RCC 7860 (cell line): ENCODE measurements at places on chromosomes 4 and X.

- no peak for DNase-seq
Observed at GRCh38 chr4:159600061-159600460, 497.2 kb downstream of the RAPGEF2 start.

GRCh38 chr4:41814565-41814964 lies 66.0 kb upstream of the PHOX2B start:
- no peak for DNase-seq

- no peak for DNase-seq
Observed at GRCh38 chr4:8473920-8474590, 33.5 kb downstream of the TRMT44 start.

DNA sequence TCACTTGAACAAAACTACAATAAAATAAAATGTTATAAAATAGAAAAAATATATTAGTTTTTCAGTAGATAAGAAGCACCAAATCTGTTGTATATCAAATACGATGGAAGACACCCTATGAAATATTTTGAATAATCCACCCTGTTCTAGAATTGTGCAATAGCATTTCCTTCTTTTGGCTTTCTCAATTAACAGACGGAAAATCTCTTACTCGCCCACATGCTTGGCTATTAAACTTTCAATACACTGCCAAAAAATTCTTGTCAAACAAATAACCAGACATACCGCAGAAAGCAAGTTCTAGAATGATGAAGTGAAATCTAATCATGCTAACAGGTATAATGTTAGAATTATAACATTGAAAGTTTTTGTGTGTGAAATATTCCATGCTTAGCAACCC lies 671.6 kb upstream of the SLIT2 start:
- DNase-seq, result no peak

DNA sequence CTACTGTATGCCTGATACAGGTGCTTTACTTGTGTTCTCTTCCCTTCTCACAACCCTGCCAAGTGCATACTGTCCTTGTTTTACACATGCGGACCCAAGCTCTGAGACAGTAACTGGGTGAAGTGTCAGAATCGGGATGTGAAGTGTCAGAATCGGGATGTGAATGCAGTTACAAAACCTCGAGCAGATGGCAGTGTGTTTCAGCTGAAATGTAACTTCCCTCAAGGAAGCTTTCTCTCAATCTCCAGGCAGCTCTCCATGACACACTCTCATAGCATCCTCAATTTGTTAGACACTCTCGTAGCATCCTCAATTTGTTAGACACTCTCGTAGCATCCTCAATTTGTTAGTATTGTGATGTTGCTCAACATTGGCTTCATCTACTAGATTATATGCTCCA lies 1.1 kb upstream of the HPSE start:
- no peak for DNase-seq

GRCh38 chrX:129900054-129900453 lies 5.9 kb upstream of the UTP14A start:
- no peak for DNase-seq

DNA sequence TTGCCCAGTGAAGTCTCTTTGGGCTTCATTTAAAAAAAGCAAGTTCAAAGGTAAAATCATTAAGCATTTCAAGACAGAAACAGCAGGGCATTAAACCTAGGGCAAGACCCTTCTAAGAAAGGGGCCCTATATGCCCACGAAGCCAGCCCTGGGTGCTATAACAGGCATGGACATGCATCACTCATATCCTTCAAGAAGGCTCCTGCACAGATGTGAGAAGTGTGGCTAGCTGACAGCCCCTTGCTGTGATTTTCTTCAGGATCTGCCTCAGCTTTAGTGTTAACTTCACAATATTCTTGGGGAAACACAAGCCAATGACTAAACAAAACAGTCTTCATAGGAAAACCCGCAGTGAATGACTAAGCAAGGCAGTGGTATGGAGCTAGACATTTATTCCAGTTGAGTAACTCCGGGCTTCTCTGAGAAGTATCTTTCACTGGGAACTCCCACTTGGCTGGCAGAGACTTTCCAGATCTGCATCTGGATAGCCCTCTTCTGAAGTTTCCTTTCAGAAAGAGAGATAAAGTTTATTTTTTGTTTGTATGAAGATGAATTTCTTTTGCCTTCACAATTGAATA lies 11.9 kb upstream of the MAOA start:
- peak; percentile 79 for DNase-seq

DNA sequence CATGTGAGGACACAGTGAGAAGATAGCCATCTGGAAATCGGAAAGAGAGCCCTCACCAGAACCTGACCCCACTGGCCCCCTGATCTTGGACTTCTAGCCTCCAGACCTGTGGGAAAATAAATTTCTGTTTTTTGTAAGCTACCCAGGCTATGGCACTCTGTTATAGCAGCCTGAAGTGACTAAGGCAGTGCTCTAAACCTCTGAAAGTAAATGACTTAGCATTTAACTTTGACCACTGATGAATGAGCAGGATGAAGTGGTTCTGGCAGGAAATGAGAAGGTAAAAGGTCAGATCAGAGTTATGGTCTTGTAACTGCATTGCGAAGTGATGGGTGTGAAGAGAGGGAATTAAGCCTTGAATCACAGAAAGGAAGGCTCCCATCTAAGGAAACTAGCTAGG lies 17.0 kb downstream of the GPAT3 start:
- DNase-seq, result peak; percentile 88

DNA sequence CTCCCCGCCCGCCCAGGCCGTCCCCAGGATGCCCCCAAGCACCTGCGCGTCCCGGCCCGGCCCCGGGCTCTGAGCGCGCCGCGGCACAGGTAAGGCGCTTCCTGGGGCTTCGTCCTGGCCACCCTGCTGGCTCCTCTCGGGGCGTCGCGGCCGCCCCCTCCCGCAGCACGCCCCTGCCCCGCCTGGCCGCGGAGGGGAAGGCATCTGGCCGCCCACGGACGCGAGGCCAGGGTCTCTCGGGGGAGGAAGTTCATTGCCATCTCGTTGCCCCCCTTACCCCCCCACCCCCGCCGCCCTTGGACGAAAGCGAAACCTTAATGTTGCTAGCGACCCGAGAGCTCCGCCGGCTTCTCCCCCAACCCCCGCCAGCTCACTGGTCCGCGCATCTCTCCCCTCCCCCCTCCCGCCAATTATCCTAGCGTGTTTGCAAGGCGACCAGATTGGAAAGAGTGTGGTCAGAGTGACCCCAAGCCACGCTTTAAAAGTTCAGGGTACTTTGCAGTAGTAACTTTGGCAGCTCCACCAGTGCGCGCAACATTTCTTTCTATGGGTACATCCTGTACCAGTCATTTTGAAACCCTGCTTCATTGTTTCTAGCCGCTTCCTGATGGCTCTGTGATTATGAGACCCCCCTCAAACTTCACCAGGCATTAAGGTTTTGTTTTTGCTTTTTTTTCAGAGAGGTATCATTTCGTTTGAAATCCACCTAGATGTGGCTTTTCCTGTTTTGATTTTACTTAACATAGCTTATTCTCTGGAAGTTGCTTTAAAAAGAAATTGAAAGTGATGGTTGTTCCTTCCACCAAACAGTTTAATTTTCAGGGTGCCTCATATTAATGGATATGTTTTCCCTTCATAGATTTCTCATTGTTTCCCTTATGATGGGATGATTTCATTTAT lies 626 bp downstream of the TBC1D1 start:
- DNase-seq, result no peak

GRCh38 chr4:153931804-153932203 lies 142.9 kb upstream of the SFRP2 start:
- DNase-seq, result peak; percentile 10

- DNase-seq, result peak; percentile 41
Observed at GRCh38 chr4:7192252-7193029, at the start of gene SORCS2. Gene SORCS2 (plus strand): TSS chr4:7192538.

- DNase-seq, result no peak
Observed at GRCh38 chr4:19005211-19005610, 983.7 kb upstream of the LCORL start.

DNA sequence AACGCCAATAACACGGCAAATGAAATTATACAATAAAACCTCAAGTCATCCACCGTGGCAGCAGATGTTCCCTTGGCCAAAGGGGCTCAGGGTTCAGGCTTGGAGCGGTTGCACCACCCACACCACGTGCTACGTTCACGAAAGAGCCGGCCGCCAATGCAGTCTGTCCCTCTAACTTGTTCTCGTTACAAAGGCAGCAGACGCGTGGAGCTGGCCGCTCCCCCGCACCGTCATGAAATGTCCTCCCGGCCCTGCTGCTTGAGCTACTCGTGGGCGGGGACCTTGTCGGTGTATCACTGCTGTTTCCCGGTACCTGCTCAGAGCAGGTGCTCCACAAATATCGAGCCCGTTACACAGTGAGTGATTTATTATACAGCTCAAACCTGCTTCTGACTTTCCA lies 36.4 kb upstream of the MAN2B2 start:
- DNase-seq, result no peak

GRCh38 chr4:147117431-147117830 lies 171.8 kb upstream of the TTC29 start:
- no peak for DNase-seq

DNA sequence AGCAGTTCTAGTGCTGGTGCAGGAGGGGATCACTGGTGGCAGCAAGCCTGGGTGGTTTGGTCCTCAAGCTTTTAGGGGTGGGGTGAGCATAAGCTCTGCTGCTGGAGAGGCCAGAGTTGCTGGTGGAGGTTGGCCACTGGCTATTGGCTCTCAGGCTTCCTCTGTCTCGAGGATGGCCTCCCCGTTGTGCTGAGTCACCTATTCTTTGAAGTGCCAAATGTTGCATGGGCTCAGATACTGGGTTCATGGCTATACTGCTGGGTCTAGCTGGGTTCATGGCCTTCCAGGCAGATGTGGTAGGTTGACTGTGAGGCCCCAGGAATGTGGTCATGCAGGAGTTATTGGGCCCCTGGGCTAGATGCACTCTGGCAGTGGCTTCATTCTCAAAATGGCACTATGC lies 466.3 kb downstream of the NAF1 start:
- DNase-seq, result no peak

DNA sequence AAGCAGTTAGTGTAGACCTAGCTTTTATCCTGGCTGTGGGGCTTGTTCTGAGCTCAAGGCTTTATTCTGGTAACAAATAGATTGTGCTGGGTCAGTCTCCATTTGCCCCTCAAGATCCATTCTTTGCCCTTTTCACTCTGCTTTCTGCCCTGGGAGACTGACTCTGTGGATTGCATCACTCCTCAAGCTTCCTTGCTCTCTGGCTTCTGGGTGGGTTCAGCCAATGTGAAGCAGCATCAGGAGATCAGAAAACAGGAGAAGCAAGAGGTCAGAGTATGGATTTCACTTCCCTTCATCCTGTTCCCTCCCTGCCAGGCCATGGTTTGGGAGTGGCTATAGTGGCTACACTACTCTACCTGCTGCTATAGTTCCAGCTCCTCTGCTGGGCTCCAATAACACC lies 184.1 kb upstream of the NDP start:
- no peak for DNase-seq

DNA sequence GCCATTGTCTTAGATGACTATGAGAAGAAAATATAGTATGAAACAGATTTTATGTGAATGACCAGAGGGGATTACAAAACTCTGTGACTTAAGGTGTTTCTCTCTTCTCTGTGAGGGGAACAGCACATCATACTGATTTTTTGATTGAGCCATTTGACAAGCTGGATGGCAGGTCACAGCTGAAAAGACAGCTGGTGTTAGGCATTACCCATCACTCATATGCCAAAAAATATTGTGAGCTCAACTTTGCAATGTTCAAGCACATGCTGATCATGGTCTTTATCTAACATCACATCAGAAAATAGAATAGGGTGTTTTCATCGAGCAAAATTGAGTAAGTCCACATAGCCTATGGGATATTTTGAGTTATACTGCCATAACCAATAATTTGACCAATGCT lies 86.7 kb upstream of the TECRL start:
- no peak for DNase-seq

DNA sequence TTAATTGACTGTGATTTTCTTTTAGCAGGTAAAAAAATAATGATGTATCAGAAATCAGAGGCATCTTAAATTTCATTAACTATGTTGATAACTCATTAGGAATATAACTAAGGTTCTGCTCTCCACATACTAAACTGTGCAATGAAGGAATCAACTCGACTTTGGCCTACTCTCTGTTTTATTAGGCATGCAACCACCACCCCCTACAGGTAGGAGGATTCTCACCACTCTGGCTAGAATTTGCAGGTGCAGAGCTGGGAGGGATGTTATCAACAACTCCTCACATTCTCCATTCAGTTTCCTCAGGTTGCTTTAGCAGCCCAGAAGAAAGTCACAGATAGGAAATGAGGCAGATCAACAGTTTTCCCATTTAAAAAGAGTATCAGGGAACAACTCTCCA lies 160.1 kb downstream of the COX18 start:
- DNase-seq, result no peak

- no peak for DNase-seq
Observed at GRCh38 chr4:16859031-16859430, 39.4 kb downstream of the LDB2 start.

DNA sequence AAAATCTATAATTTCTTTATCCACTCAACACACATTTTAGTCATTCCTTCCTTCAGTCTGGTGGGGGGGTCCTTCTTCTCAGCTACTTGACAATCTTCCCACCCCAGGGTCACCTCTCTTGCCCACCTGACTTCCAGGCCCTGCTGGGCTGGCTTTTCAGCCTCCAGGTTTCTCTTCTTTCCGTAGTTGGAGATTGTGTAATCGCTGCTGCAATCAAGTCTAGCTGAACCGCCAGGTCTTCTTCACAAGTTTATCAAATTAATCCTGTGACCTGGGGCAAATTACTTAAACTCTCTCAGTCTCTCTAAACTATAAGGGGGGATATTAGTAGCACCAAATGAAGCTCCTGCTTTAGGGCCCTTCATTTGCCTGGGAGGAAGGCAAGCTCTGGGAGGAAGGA lies 102.9 kb upstream of the TNIP3 start:
- DNase-seq, result no peak

GRCh38 chrX:9324676-9325075 lies 140.2 kb upstream of the TBL1X start:
- DNase-seq, result no peak

- DNase-seq, result no peak
Observed at GRCh38 chr4:42547805-42548204, 109.1 kb downstream of the ATP8A1 start.

- no peak for DNase-seq
Observed at GRCh38 chr4:89929425-89930159, 34.9 kb downstream of the MMRN1 start.

DNA sequence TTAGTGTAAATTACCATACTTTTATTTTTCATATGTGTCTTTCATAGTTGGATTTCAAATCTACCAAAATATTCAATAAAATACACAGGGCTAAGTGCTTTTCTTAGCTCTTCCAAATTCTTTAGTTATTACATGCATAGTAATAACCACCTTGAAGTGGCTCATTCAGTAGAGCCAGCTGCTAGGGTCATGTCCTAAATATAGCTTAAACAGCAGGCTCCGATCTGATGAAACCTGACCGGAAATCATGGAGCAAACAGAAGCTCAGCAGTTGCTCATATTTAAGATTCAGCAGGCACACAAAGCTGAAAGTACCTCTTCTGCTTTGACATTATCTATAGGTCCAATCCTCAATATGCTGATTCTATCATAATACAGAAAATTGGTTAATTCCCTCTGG lies 1470.4 kb downstream of the ADGRL3 start:
- no peak for DNase-seq

GRCh38 chrX:2498781-2499302 lies 1.9 kb downstream of the DHRSX start:
- DNase-seq, result peak; percentile 53
